Activated CD4-positive, alpha-beta T cell treated with anti-CD3 and anti-CD28 coated beads for 4 hours (primary cell): ENCODE measurements at places on chromosomes 2 and 18.

GRCh38 chr2:238376884-238377391 is 49.8 kb upstream of the ASB1 start:
- DNase-seq = no peak

GRCh38 chr2:32260376-32260775 is 4.3 kb downstream of the NLRC4 start:
- no peak for DNase-seq

GRCh38 chr2:26772064-26773001 is 8.2 kb downstream of the SLC35F6 start:
- DNase-seq = no peak

- no peak for DNase-seq
Measured at GRCh38 chr2:115880558-115880957, 1438.1 kb downstream of the DPP10 start.

DNA sequence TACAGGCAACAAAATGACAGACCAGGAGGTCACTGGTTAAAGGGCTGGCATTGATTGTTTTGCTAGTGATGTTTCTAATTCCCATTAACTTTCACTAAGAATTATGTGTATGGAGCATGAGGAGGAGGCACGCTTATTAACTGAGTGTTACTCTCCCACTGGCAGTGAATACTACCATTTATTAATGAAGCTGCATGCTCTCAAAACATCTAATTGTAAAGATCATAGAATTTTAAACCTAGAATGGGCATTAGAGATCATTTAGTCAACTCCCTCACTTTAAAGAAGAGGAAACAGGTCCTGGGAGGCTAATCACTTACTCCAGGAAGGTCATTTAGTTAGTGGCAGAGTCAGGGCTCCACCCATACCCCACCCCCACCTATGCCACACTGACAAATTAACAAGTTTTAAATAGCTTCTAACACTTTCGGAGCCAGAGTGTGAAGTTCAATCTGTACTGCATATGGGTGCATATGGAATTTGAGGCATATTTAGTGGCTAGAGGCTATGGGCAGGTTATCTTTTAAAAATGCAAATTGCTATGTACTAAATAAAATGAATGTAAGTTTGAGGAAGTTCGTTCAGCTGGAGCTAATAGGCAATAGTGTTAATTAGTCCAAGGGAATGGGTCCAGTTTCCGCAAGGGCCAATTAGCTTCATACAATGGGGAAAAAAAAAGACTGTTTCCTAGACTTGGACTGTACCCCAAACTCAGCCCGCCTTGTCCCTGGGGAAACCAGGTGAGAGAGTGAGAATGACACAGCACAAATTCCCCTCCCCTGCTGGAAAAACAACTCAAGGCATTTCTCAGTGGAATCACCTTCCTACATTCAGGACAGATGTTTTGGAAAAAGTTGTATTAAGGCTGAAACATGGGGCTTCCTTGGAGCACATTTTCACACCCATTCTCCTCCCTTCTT is 178.8 kb downstream of the ICOS start:
- no peak for DNase-seq

DNA sequence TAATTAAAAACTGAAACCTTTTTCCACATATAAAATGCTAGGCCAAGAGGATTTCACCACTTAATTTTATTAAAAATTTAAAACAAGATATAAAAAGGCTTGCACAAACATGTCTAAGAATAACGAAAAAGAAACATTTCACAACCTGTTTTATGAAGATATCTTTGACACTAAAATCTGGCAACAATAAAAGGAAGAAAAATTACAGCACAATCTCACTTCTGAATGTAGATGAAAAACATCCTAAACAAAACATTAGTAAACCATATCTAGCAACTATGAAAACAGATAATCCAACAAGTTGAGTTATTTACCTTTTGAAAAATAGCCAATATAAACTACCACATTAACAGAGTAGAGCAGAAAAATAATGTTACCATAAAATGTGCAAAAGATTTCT is 185.4 kb upstream of the MMADHC start:
- no peak for DNase-seq

DNA sequence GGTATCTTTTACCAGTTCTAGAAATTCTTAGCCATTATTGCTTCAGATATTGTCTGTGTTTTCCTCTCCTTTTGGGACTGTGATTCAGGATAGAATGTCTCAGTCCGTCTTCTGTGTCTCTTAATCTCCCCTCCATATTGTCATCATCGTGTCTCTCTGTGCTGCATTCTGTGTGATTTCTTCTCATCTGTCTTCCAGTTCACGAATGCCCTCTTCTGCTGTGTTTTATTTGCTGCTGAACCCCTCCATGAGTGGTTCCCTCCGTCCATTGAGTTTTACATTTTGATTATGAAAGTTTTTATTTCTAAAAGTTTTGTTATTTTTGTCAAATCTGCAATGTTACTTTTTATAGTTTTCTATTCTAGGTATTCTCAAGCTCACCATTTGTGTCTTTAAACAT is 11.7 kb downstream of the D2HGDH start:
- DNase-seq = no peak

DNA sequence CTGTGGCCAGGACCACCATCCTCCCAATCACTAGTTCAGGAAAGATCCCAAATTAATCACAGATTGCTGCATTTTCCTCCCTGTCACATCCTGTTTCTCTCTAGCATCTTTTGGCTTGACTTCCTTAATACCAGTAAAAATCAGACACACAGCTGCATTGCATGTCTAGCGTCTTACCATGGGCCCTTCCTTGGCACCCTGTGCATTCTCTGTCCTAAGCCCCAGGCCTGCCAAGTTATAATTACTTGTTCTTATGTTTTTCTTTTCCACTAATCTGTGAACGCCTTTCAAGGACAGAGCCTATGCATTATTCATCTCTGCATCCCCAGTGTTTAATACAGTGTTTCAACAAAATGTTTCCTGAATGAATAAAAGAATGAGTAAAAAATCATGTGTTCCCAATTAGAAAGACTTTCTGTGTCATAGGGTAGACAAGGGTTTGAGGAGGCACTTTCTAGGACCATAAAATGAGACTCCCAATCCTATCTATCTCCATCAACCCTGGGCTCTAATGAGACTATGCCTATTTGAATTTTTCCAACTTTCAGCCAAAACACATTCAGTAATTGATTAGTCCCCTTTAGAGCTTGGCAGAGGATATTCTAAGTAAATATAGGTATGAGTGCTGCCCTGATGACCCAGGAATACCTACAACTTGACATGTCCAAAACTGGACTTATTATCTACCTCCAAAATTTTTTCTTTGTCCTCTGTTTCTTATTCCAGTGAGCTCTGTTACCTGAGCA is 10.3 kb upstream of the NT5C1B start:
- DNase-seq = no peak

DNA sequence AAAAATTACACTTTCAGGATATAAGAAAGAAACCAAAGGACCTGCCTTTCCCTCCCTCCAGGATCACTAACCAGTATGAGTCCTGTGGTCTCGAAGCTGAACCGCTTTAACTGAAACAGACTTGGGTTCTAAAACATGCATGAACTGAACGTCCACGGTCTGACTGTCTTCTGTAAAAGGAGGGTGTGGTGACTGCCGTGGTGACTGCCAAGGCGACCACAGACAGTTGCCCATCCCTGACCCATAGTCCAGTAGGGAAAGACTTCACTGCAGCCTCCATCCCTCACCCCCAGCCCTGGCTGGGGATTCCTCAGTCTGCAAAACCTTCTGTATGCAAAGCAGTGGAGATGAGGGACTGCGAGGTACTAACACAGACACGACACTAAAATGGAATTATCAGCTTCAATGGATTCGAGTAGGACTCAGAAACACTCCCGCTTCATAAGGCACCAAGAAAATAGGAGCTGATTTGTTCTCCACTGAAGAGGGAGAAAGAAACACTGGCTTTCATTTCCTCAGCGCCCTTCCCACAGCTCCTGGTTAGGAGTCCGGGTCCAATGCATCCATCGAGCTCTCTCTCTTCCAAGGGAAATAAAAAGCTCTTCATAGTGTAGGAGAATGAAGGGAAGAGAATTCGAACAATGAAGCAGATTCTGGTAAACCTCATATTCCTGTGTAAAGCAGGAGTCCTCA is 197.2 kb downstream of the HDAC4 start:
- no peak for DNase-seq

GRCh38 chr18:67504739-67505138 is 11.8 kb downstream of the DSEL start:
- DNase-seq = no peak

- no peak for DNase-seq
Measured at GRCh38 chr2:83850071-83850725, 608.9 kb downstream of the SUCLG1 start.

DNA sequence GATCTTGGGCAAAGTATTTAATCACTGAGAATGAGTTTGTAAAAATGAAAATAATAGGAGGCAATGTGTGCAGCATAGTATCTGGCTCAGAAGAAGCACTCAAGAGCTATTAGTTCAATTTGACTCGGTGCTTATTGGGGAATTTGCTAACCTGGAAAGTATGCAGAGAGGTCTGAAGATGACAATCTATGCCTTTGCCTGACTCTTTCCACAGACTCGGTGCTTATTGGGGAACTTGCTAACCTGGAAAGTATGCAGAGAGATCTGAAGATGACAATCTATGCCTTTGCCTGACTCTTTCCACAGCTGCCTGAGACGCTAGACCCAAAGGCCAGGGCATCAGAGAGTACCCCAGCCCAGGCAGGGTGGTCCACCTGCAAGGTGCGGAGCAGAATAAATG is 12.2 kb upstream of the SH3BP4 start:
- DNase-seq = no peak

DNA sequence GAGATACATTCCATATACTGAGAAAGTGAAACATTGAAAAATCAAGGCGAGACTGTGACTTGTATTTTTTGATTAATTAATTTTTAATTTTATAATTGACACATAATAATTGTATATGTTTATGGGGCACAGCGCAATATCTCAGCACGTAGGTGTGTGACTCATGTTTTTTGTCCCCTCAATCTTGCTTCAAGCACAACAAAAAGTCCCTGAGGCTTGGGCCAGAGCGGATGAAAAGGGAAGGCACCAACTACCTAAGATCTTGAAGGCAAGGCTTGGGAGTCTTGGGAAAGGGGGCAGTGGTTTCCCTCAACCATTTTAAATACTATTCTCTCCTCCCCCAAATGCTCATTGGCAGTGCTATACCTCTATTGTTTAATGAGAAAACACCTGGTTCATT is 9.9 kb downstream of the SGPP2 start:
- no peak for DNase-seq

DNA sequence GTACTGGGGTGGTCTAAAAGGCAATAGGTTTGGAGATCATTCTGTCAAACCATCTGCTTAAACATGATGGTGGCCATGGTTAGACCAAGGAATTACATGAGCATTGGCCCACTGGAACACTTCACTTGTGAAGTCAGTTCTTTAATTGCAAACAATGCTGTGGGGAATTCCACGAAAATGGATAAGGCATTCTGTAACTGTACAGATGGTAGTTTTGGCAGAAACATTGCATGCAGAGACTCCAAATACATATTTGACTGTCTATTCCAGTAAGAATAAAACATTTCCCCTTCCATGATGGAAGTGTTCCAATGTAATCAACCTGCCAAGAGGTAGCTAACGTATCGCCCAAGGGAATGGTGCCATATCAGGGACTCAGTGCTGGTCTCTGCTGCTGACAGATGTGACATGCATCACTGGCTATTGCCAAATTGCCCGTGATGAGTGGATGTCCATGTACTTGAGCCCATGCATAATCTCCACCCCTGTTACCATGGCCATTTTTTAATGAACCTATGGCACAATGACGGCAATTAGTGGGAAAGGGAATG is 417.9 kb downstream of the CDH7 start:
- no peak for DNase-seq

DNA sequence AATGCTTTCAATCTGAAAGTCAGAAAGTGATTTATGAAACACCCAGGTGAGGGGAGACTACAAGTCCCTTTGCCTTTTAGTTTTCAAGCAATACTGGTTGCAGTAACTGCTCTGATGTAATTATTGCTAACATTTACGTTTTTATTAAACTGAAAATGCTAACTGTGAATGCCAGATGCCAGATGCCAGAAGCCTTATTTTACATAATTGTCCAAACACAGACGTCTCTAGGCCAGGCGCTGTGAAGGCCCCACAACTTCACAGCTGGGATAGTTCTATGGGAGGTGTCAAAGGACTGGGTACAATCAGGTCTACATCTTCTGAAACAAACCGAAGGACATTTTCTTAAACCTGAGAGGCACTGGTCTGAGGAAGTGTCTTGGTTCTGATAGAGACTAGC is 27.5 kb upstream of the MSGN1 start:
- no peak for DNase-seq

DNA sequence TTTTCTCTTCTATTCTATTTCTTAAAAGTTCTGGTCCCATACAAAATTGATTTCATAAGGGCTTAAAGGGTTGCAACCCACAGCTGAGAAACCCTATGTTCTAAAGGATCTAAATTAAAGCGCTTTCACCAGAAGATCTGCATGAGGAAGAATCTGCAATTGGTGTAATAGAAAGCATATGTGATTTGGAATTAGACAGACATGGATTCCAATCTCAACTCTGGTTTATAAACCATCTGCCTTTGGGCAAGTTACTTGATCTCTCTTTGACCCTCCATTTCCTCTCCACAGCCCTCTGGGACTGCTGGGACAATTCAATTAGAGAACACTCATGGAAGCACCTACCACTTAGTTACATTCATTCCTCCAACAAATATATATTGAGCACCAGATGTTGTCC is 178.7 kb downstream of the ANTXR1 start:
- no peak for DNase-seq

DNA sequence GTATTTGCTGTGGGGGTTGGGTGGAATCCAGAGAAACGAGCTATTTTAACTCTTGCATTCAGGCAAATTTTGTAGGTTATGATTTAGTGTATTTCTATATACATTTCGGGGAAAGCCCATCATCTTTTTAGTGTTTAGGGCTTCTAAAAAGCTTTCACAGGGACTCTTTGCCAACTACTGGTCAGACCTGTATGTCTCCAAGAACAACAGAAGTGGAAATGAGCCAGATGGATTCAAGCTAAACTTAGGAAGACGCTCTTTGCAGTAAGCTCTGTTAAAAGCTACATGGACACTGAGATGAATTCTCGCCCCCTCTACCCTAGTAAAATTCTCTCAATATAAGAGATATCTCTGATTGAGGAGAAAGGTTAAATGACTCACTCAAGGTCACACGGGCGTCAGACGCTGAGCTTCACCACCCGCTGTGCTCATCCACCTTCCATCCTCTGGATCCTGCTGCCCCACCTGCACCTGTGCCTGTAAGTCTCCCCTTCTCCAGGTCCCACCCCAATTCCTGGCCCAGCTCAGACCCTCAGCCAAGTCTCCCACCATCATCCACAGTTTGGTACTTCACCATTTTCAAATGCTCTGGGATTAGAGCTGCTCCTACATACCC is 85.6 kb downstream of the MARCHF4 start:
- DNase-seq = no peak

DNA sequence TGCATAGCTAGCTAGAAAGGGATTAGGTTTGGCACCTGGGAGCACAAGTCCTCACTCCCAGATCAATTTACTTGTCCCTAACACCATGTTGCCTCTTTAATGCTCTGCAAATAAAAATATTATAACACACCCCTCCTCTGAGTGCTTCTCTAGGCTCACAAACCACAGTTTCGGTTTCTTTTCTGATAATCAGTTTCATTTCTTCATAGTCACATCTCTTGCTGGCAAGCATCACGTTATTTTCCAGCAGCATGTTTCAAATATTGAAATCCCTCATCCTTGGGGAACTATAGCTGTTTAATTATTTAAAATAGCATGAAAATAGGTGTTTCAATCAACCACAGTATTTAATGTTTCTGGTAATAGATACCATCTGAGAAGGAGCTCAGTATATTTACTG is 13.9 kb upstream of the SMCHD1 start:
- no peak for DNase-seq
